GM12864 (cell line): ENCODE measurements at places on chromosomes 1 and 21.

DNA sequence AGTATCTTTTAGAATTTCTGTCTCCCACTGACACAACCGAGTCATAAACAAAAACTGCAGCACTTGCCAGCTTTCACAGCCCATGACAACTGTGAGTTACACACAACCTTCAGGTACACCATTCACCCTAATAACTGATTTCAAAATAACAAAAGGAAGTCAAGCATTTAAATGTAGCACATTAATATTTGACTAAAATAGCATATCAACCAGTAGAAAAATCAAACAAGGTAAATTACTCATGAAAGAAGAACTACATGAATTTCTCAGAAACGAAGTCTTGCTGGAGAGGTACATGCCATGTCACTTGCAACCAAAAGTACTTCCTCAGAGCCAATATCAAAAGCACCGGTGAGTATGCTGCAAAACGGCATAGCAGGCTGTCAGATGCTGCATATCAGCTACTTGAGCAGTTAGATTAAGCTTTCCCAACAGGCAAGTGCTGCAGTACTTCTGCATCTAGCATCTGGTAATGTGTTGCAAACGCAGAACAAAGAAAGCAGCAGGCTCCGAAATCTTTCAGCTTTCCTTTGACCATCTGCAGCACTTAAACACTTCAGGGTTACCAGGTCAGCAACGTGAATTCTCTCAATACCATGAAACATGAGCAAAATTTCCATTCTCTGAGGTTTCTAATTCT lies 223.2 kb downstream of the SMYD3 start:
- DNase-seq = no peak

DNA sequence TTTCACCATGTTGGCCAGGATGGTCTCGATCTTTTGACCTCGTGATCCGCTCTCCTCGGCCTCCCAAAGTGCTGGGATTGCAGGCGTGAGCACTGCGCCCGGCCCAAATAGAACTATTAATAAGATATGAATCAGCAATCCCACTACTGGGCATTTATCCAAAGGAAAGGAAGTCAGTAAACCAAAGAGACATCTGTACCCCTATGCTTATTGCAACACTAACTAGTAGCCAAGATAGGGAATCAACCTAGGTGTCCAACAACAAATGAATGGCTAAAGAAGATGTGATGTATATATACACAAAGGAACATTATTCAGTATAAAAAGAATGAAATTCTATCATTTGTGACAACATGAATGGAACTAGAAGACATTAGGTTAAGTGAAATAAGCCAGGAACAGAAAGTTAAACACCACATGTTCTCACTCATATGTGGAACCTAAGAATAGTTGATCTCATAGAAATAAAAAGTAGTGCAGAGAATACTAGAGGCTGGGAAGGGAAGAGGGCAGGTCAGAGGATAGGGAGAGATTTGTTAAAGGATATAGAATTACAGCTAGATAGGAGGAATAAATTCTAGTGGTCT lies 48.8 kb downstream of the XPR1 start:
- no peak for DNase-seq

- DNase-seq = no peak
These were observed 320.8 kb upstream of the ST6GALNAC5 start for GRCh38 chr1:76546354-76546933.

GRCh38 chr1:56578138-56578962 lies 1.0 kb downstream of the PLPP3 start:
- DNase-seq = no peak

DNA sequence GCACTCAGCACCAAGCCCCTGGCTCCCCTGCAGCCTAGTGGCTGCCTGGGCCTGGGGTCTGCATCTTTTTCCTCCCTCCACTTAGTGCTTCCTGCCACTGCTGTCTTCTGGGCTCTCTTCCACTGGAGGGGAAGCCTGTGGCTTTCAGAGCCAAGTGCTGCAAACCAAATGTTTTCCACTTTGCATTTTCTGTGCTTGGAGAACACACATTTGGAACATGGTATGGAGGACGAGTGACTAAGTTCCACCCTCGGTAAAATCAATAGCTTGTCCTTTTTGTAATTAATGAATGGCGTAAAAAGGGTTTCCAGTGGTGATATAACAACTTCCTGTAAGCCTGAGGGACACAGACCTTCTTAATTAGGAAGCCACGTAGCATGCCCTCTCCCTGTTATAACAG lies 10.1 kb upstream of the GPR153 start:
- DNase-seq = no peak
